ENCODE measurements at places on chromosomes 13 and 19.

- no peak for DNase-seq
Observed at GRCh38 chr19:53898636-53899341, 10.3 kb upstream of the CACNG7 start.

GRCh38 chr13:73693215-73693614 lies 441.0 kb downstream of the KLF12 start:
- DNase-seq, result no peak

DNA sequence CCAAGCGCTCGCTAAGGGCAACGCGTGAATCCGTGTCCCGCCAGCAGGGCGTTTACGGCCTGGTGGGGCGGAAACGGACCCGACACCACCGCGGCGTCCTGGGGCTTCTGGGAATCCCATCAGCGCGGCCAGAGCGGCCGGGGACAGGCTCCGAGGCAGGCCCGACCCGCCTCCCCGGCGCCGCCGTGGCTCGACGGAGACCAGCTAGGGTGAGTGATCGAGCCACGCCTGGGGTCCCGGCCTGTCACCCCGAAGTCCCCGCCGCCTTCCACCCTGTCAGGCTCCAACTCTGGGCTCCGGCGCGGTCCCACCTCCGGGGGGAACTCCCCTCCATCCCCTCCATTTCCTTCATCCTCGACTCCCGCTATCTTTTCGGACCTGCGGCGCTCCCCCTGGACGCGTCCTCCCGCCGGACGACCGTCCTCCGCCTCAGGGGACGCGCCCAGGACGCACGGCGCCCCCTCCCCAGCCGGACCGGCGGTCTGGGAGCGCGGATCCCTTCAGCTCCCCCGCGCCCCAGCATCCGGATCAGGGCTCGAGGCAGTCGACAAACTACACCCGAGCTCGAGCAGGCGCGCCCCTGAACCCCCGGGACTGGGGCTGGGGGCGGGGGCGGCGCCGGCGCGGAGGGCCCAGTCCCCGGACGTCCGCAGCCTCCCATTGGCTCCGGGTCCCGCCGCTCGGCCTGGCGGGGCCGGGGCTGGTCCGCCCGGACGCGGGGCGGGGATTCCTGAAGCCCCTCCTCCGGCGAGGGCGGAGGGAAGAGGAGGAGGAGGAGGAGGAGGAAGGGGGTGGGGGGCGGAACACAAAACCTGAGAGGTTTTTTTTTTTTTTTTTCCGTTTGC lies 638 bp upstream of the BICRA start:
- DNase-seq, result peak; percentile 97

DNA sequence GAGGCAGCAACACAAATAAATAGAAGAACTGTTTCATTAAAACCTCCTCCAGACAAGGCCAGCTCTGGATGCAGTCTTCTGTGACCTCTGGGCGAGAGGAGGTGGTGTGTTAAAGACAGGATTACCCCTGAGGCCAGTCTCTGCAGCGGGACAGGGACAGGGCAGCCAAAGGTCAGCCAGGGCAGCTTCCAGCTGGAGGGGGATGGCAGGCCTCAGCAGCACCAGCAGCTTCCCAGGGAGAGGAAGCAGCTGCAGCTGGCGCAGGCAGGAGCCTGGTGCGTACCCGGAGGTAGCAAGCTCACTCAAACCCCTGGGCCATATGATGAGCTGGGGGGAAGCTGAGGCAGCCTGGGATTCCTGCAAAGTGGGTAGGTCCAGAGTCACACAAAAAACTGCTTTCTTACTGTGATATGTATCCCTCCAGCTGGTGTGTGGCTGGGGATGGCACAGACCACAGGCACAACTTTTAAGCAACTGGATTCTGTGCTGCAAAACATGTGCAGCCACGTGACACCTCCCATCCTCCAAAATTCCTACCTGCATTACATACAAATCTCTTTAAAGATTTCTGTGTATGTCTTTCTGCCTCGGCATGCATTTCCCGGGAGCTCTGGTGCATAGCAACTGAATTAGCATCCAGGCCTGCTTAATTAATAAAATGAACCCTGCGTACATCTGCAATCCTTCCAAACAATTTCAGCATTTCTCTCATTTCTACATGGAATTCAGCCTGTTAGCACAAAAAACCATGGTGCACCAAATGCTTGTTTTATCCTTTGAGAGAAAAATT lies 238.3 kb upstream of the MAB21L1 start:
- DNase-seq, result no peak

- DNase-seq, result no peak
Observed at GRCh38 chr13:66001140-66001539, 1229.0 kb downstream of the PCDH9 start.

- no peak for DNase-seq
Observed at GRCh38 chr13:111912453-111912866, 154.5 kb upstream of the SOX1 start.

DNA sequence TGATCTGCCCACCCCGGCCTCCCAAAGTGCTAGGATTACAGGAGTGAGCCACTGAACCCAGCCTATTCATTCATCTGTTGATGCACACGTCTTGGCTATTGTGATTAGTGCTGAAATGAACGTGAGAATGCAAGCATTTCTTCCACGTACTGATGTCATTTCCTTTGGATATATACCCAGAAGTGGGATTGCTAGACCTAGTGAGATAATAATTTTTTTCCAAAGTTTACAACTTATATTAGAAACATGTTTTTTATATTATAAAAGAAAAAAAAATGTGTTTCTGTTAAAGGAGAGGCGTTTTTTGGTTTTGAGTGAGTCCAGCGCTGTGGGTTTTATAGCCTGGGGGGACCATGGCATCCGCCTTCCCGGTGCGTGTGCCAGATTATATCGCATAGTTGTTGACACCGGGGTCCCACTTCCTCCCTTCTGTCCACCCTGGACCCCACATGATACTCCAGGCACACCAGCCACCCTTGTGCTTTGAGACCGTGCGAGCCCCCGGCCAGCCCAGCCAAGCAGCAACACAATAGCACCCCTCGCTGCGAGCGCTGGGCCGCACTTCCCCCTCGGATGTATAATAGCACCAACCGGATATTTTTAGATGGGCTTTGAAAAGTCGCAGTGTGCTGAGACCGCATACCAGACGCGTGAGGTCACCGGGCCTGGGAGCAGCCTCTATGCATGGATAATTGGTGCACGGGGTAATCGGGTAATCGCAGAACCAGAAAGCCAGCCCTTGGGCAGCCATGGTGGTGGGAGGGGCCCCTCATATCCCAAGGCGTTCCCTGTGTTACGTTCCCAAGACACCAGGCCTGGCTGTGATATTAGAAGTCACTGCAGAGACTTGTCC lies 59.6 kb downstream of the MYO9B start:
- peak; percentile 98 for DNase-seq

DNA sequence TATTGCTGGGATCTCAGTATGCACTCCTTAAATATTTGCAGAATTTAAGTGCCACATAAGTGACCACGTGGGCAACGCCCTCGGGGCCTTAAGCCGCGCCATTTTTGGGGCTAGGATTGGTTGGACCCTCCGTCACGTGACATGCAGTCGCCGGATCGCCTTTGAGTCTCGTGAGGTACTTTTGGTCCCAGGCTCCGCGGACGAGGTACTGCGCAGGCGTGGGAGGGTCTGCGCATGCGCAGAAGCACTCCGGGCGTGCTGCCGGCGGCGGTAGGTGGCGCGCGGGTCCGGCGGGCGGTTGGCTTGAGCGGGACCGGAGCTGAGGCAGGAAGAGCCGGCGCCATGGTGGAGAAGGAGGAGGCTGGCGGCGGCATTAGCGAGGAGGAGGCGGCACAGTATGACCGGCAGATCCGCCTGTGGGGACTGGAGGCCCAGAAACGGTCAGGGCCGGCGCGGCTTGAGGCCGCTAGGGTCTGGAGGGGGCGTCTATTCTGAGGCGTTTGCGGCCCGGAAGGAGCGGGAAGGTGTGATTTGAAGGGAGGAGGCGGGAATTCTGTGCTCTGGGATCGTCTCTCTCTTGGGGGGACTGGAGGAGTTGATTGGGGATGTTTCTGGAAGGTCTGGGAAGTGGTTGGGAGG lies at the start of gene SAE1:
Gene SAE1 (plus strand): TSS at position 247 of the 639 bp plus-strand sequence. CDS start 96 bp downstream, at position 343.
- DNase-seq, result peak; percentile 98

DNA sequence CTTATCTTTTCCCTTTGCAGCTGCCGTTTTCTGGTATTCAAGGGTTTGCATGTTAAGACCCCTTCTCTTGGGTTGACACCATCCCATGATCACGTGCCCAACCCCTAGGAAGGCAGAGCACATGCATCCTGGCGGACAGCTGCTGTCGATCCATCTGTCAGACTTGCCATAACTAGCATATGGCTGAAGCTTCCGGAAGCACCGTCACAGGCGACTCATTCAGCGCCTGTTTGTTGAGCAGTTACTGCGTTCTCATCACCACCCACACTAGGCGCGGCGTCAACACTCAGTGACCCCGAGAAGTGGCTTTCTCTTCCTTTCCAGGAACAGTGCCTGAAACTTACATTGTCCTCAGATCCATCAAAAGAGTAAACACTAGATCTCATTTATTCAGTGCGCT lies 93.6 kb downstream of the SOX1 start:
- no peak for DNase-seq

Data from umbilical cord (tissue), 2 donors.